Astrocyte of the spinal cord (primary cell): ENCODE measurements at places on chromosomes 5 and 9.

GRCh38 chr5:133611357-133612248, 738 bp downstream of the FSTL4 start:
- DNase-seq: no peak

DNA sequence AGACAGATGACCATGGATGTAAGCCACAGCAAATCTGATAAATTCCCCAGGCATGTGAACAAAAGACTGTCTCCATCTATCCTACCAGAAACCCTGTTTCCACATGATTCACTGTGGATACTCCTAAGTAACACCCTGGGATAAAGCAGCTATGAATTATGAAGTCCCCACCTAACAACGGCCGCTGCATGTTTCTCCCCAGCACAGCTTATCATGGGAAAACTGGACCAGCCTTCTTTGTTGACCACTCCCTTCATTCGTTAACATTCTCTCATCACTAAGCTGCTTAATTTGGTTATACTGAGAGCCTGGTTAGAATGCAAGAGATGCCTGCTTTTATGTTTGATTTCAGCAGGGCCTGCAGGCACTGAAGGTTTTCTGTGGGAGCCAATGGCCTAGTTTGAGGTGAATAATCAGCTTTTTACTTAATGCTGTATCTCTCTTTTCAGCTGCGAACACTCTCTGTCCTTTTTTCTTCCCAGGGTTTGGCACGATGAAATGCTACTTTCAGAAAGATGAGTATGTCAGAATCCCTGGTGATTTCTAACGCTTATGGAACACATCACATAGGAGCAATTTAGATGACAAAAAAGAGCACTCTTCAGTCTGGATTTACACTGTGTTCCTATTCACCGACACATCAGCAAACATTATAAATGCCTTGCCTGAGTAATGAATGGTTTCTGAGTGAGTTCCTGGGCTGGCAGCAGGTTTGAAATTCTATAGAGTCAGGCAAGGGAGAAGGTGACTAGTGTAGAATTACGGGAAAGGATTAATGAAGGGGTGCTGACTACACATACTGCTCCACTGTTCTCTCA, 318.4 kb upstream of the ZNF608 start:
- peak; percentile 40 for DNase-seq

DNA sequence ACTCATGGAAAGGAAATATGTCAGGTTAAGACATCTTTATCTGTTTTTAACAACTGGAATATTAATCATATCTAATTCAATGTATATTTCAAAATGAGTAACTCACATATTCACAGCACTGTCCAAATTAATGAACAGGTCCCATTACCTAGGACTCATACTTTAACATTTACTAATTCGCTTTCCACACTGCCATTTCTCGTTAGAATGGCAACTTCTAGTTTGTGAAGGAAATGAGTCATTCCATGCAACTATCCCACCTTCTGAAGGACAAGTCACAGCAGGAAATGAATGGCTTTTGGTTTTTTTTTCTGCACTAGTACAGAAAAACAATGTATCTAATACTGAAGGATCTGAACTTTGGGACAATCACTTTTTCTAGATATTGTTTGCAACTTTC, 24.6 kb upstream of the IFNK start:
- peak; percentile 55 for DNase-seq

DNA sequence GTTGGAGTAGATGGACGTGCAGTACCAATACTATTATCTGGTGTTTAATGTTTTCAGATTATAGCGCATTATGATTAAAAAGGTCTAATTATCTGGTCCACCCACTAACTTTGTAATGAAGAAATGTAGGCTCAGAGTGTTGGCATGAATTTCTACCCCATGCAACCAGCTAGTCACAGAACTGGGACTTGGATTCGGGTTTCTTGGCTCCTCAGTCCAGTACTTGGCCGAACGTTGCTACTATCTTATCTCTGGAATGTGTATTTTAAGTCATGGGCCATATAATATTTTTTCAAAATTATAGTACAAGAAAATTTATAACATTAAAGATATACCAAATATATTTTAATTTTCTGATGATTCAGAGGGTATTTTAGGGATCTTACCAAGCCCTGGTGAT, 657.5 kb upstream of the DMAC1 start:
- no peak for DNase-seq

GRCh38 chr5:157020511-157021222, 38.2 kb downstream of the HAVCR1 start:
- no peak for DNase-seq

- DNase-seq: no peak
Observed at GRCh38 chr9:92507005-92507404, 24.7 kb upstream of the ASPN start.

- DNase-seq: no peak
Observed at GRCh38 chr5:11043881-11044280, 282.8 kb upstream of the DAP start.

- no peak for DNase-seq
Observed at GRCh38 chr5:134594336-134594735, 38.3 kb downstream of the SAR1B start.

GRCh38 chr9:34647651-34648050, 1.2 kb downstream of the GALT start:
- DNase-seq: no peak

- DNase-seq: peak; percentile 19
Observed at GRCh38 chr5:23506329-23507236, 826 bp upstream of the PRDM9 start.

- DNase-seq: no peak
Observed at GRCh38 chr9:30534896-30535295, 1849.5 kb upstream of the ACO1 start.

DNA sequence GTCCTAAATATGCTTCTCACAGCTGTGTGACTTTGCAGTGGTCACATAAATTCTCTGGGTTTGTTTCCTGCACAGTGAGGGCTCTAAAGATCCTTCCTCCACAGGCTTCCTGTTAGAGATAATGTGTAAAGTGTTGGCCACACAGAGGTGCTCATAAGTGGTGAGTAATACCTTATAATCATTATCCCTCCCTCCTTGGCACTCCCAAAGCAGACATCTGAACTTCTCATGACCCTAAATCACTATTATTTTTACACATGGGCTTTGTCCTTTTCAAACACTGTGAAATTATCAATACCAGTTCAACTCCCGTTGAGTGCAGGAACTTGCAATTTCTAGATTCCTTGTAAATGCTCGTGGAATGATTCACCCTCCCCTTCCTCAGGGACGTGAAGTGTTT, 100.2 kb downstream of the BRINP1 start:
- DNase-seq: no peak

GRCh38 chr5:28543473-28544098, 1505.2 kb upstream of the CDH9 start:
- DNase-seq: no peak

DNA sequence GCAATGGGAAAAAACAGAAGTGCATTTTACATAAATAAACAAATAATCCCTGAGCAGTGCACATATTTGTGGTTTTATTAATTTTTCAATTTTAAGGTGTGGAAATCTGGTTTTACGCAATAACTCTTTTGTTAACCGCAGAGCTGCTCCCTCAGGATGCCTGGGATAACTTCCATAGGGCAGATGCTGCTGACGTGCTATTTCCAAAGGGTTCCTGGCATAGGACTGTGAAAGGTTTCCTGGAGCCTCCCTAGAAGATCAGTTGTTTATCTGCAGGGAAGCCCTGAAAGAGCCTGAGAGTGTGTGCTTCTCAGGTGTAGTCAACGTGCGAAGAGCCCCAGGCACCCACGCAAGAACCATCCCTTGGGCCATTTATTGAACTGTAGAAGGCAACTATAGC, 443.5 kb downstream of the PLK2 start:
- no peak for DNase-seq

- DNase-seq: no peak
Observed at GRCh38 chr9:20610591-20610990, 11.7 kb downstream of the MLLT3 start.

DNA sequence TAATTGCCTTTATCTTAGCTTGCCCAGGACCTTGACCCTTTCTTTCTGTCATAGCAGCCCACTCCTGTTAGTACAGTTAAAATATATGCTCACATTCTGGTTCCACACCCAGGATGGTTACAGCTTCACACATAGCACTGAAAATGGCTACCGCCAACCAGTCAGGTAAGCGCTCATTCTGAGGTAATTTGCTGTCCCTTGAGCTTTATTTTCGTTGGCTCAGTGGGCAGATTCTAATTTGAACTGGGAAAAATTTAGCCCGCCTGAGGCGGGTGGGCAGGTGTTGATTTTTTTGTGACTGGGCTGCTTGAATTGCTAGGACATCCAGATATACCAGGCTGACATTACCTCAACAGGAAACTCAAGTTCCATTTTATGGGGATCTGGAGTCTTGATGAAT, 137.5 kb downstream of the KCTD16 start:
- no peak for DNase-seq

GRCh38 chr9:19405771-19406170, 3.0 kb upstream of the ACER2 start:
- no peak for DNase-seq
